ENCODE measurements at places on chromosomes 4 and X. TPM values are rescaled to one million over a fixed set of nuclear protein-coding genes. Genes with fewer than 3 reads are reported as not detected.

GRCh38 chr4:182925298-182925757 is 8.1 kb upstream of the DCTD start:
- peak; percentile 84 for DNase-seq

DNA sequence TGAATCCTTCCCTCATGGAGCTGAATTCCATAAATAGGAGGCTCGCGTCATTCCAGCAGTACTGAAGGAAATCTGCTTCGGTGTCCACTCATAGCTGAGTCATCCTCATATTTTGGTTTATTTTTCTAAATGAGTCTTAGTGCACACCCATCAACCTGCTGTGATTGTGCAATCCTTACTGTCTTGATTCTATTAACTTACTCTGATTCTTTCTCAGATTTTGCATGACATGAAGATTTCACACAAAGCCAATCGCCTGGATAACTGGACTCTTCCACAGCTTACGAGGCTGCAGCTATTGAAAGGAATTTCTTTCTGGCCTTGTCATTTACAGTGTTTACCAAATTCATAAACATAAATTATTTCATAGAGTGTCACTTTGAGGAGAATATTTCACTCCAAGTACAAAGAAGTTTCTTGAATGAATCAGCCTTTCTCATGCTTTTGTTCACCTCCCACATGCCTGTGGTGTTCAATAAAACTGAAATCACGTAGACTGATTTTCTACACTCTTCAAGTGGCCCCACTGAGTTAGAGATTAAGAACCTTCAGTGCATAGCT is 207.6 kb upstream of the SLITRK2 start:
- DNase-seq, result no peak

C4orf51 gene
- polyA plus RNA-seq, result not detected

DNA sequence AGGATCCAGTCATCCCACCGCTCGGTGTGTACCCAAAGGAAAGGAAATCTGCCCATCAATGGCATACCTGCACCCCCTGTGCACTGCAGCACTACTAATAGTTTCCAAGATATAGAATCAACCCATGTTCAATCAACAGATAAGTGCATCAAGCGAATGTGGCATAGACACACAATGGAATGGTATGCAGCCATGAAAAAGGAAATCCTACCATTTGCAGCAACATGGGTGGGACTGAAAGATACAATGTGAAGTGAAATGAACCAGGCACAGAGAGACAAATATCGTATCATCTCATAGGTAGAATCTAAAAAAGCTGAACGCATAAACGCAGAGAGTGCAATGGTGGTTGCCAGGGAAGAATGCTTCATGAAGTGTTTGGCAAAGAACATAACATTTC is 42.5 kb downstream of the DHRSX start:
- DNase-seq, result no peak

ARAP2 gene
- 0.81 TPM for polyA plus RNA-seq

EGF gene
- polyA plus RNA-seq, result 0.07 TPM

DNA sequence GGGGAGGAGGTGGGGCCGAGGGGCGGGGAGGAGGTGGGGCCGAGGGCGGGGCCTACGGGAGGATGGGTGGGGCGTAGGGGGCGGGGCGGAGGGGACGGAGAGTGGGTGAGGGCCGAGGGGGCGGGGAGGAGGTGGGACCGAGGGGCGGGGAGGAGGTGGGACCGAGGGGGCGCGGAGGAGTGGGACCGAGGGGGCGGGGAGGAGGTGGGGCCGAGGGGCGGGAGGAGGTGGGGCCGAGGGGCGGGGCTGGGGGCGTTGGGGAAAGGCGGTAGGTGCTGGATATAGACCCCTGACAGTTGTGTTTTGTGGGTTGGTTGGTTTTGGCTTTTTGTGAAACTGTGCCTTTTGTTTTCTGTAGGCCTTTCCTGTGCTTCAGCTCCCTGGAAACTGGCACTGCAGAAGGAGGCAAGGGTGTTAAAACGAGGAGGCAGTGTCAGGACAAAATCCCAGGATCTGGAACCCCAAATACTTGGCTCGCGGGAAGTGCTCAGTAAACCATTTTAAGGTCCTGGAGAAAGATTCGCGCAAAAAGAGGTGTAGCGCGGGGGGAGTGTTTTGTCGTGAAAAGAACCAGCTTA is 580 bp upstream of the MMGT1 start:
- DNase-seq, result peak; percentile 84

DNA sequence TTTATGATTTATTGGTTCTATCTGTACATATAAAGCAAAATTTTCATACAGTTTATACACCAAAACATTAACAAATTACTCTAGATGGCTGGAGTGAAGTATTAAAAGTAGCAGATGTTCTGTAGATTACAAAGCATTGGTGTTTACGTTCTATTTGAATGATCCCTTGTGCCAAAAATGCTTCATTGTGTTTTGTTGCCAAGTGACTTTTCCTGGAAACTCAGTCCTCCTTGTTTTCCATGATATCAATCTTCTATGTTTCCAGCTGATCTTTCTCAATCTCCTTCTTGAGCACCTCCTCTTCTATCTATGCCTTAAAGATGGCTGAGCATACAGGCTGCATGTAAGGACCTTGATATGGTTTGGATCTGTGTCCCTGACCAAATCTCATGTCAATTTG is 263.6 kb upstream of the CTSO start:
- DNase-seq, result no peak

LAS1L gene
- 29.0 TPM for polyA plus RNA-seq

- no peak for DNase-seq
Measured at GRCh38 chr4:174324725-174325124, 41.0 kb downstream of the CEP44 start.

DNA sequence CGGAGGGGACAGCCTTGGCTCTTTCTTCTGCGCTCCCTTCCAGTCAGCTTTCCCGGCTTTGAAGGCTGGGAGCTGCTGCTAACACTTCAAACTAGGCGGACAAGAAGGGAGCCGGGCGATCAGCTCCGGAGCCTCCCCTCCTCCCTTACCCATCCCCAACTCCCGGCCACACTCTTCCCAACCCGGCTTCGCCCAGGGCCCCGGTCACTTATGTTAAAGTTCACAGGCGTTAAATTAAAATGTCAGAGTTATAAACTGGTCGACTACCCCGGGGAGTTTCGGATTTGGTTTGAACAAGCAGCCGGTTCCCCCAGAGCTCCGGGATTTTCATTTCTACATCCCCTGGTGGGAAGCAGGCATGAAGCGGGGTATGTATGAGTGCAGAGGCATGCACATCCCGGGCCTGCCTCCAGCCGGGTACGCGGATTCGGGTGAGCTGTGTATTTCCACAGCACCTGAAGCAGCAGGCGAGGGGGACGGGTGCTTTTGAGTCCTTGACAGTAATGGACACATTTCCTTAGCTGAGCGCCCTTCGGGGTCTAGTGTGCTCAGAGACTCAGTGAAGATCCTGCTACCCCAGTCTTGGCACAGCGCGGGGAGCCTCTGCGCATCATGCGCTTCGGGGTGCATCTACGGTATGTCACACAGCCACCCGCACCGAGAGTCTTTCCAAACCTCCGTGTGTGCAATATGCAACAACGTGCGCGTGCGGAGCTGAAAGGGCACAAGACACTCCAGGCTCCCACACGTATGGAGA is 880 bp downstream of the UNC5C start:
- DNase-seq, result peak; percentile 55

- no peak for DNase-seq
Measured at GRCh38 chr4:99208719-99209075, 10.3 kb downstream of the ADH6 start.

- DNase-seq, result no peak
Measured at GRCh38 chrX:150531467-150531866, 37.0 kb upstream of the MTM1 start.

- DNase-seq, result no peak
Measured at GRCh38 chr4:17657849-17658248, 43.4 kb downstream of the MED28 start.

GRCh38 chr4:10688846-10689245 is 4.3 kb upstream of the CLNK start:
- DNase-seq, result no peak

- no peak for DNase-seq
Measured at GRCh38 chrX:100895365-100896075, 21.4 kb upstream of the NOX1 start.

DNA sequence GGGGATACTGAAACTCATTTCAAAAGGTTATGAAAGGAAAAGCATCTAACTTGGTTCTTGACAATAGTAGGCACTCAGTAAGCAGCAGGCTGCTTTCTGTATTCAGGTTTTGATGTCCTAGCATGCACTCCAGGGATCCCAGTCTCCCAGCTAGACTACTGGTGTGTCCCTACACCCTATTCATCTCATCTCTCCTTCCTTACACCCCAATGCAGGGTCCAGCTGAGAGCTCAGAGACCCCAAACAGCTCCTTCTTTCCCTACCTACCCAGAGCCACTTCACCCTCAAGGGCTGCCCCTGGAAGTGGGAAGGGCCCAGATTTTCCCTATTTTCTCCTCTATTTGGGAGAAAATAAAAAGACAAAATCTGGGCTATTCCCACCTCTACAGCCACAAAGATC is 1.6 kb upstream of the EFNB1 start:
- no peak for DNase-seq

PCDH19 gene
- polyA plus RNA-seq, result 0.11 TPM

FGF16 gene
- not detected for polyA plus RNA-seq

ITIH6 gene
- not detected for polyA plus RNA-seq

DNA sequence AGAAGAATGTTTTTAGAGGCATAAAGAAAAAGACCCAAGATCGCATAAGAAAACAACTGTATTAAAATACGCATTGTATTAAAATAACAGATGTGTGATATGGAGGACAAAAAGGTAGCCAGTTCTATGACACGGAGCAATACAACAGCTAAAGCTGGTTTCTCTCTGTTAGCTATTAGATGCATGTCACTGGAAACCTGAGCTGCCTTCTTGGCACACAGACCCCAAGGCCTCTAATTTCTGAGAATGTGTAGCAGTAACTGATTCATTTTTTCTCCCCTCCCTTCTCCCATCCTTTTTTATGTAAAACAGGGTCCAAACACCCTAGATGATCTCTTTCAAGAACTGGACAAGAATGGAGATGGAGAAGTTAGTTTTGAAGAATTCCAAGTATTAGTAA is 4.1 kb downstream of the S100G start:
- DNase-seq, result peak; percentile 33

IL9R gene
- polyA plus RNA-seq, result not detected

GRCh38 chr4:137125011-137125410 is 407.3 kb downstream of the PCDH18 start:
- no peak for DNase-seq

DNA sequence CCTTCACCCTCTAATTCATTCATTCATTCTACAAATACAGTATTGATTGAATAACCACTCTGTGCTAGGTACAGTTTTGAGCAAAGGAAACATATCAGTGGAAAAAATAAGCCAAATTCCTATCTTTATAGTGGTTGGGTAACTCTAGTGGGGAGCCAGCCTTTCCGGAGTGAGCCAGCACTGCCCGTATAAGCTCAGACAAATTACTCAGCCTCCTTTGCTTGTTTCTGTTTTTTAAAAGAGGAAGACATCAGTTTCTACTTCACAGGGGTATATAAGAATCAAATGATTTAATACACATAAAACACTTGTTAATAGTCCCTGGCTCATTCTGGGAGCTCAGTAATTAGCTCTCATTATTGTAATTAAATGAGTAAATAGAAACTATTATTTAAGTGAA is 238.2 kb upstream of the MAD2L1 start:
- DNase-seq, result no peak

- no peak for DNase-seq
Measured at GRCh38 chrX:71885099-71885498, 25.5 kb upstream of the NHSL2 start.

SRPX2 gene
- 9.0 TPM for polyA plus RNA-seq

- DNase-seq, result no peak
Measured at GRCh38 chr4:19193274-19193981, 1058.3 kb upstream of the SLIT2 start.

DNA sequence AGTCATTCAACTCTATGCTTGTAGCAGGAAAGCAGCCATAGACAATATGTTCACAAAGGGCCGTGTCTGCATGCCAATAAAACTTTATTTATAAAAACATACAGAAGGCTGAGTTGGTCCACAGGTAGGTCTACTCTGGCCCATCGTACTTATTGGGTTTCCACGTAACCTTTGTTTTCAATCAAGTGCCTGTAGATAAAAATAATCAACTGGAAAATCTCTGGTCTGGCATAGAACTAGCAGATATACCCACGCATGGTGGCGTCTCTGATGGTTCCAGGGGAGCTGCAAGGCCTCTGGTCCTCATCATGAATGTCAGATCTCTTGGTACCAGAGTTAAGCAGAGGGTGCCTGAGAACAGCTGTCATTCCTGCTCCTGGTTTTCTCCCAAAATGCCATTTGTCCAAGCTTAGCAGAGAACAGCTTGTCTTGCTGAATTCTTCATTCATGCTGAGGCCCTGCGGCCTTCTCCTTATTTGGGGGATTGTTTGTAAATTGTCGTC is 31.4 kb upstream of the JAKMIP1 start:
- no peak for DNase-seq

- DNase-seq, result no peak
Measured at GRCh38 chr4:180532691-180533090, 1710.5 kb upstream of the TENM3 start.

S100P gene
- 0.84 TPM for polyA plus RNA-seq

DNA sequence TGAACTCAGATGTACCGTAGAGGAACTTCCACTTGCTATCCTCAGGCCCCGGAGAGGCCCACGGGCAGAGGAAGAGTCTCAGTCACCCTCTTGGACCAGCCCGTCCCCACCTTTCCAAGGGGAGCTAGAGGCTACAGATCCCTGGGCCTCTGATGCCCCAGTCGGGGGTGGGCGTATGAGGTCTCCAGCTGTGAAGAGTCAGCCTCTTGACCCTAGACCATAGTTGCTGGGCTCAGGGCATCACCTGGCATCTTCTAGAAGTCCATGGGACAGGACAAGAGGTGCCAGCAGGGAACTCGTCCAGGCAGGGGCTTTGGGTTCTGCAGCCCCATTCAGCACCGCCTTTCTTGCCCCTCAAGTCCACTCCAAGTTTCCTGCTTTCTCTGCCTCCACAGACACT is 11.6 kb downstream of the SASH3 start:
- DNase-seq, result no peak

DNA sequence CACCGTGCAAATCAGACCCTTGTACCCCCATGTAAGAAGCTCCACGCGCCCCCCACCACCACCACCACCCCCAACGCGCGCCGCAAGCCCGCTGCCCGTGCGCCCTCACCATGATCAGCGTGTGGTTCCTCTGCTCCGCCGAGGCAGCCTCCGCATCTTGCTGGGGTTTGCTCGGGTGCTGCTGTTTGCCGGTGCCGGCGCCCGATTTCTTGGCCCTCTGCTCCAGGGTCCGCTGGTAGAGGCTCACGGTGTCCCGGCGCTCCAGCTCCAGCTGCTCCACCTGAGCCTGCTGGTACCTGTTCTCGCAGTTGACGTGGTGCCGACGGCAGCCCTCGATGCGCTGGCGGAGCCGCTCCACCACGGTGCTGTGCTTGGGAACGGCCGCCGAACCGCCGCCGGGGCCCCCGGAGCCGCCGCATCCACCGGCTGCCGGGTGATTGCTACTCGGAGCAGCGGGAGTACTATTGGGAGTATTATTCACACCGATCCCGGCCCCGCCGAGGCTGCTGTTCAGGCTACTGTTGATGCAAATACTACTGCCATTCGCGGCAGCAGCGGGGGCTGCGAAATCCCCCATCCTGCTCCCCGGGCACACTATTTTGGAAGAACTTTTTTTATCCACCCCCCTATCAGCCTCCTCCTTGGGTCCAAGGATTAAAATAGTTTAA is 1.1 kb downstream of the MAML3 start:
- DNase-seq, result peak; percentile 85

All from adrenal gland (tissue), 19 donors.